ENCODE measurements at places on chromosomes 2 and 18.

GRCh38 chr2:189521699-189522434 is 58.7 kb downstream of the SLC40A1 start:
- no peak for DNase-seq

DNA sequence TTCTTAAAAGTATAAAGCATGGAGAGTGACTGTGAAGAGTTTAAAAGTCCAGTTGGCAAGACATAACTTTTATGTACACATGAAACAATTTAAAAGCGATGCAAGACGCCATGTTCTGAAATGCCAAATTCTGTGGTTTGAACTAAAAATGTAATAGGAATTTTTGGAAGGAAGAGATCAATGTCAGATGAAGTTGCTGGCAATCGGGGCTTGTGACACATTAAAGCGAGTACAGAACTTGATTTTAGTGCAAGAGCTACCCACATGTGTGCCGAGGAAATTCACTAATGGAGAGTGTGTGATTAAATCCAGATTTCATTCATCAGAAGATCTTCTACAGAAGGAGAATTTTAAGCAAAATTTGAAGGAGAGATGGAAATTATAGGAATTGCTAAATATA is 220.2 kb upstream of the CCDC68 start:
- no peak for DNase-seq

DNA sequence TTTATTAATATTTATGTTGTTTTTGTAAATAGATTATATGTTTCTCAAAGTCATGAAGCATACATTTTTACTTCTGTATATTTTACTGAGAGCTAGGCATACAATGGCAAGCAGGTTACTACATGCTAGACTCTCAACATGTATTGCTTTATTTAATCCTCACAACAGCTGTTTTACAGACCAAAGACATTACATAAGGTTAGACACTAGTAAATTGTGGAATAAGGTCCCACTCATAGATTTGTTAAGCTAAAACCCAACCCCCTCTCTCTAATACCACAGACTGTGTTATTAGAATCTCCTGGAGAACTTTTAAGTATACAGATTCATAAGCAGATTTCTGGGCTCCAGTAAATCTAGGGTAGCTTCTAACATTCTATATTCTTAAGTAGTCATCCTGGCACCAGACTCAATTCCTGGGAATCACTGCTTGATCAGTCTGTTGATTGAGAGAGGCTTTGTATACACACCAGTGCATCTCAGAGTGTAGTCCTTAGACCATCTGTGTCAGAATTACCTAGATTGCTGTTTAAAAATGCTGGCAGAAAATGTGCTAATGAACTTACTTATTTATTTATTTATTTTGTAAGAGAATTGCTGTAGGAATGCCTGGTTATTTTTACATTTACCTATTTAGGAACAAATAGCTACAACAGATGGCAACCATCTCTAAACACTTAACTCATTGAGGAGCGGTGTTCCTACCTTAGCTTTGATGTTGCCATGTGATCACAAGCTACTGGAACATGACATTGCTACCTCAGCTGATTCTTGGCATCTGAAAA is 153.5 kb upstream of the CAVIN2 start:
- no peak for DNase-seq

DNA sequence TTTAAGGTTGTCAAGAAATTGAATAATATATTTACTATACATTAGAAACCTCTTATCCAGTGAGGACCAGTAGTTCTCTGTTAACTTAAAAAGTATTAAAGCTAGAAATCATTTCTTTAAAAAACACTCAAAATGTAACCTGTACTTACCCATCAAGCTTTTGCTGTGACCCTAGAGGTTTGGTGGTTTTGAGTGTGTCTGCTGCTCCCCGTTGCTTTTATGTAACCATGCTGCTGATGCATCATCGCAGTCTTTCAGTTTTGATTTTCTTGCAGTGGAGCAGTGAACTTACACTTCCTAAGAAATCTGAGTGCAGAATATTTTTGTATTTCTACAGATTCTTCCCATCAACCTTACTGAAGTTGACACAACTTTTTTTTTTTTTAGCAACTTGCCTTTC is 34.2 kb downstream of the MRPS9 start:
- no peak for DNase-seq

- no peak for DNase-seq
Measured at GRCh38 chr2:14901737-14902136, 269.2 kb downstream of the LRATD1 start.

DNA sequence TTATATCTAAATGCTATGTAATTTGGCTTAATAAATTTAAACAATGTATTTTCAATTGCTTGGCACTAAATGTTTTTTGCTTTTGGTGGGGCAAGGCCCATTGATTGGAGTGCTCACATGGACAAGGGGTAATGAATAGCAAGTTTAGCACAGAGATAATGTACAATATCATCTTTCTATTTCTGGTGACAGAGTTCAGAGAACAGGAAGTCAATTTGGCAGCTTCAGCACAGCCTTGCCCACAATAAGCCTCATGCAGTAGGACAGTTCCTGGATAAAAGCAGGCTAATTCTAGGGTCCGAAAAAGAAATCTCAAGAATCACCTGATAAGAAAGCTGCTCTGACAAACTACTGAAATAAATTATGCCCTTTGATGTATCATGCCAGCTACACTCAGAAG is 443.9 kb upstream of the FSHR start:
- no peak for DNase-seq

DNA sequence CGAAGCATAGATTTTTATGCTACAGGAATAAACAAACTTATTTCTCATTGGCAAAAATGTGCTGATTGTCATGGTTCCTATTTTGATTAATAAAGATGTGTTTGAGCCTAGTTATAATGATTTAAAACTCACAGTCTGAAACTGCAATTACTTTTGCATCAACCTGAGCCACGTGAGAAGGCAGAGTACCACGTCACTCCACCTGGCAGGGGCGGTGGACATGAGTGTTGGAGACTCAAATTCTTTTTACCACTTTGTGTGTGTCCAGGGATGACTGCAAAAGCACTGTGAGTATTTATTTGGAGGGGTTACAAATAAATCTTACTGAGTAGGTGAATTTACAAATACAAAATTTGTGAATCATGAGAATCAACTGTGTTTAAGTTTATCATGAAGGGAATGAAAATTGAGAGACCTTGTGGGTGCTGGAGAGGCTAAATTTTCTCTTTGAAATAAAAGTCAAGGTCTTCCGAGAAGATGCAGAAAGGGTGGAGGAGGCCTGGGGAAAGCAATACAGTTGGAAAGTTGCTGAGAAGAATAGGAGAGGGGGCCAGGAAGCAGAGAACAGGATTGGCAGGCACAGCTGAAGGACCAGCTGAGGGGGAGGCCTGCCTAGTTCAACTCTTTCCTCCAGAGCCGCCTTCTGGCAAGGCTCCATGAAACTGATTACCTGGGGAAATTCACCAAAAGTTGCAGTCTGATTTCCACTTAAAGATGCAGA is 316.4 kb downstream of the MYCN start:
- no peak for DNase-seq

DNA sequence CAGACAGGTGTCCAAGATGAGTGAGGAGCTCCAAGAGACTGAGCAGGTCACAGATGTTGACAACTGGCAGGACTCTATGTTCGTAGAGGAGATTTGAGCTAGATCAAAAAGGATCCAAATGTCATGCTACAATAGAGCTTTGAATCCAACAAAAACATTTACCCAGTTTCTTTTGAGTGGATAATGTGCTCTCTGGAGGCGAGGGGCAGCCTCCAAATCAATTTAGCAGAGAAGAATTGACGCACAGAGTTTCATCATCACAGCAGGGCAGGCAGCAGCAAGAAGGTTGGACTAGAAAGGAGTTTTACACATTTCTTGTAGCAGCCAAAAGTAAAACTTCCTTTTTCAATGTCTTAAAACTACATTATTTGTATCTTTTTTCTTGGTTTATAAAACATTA is 653.0 kb downstream of the RNF144A start:
- DNase-seq, result no peak

GRCh38 chr18:3966642-3967358 is 488.3 kb downstream of the DLGAP1 start:
- DNase-seq, result peak; percentile 55

DNA sequence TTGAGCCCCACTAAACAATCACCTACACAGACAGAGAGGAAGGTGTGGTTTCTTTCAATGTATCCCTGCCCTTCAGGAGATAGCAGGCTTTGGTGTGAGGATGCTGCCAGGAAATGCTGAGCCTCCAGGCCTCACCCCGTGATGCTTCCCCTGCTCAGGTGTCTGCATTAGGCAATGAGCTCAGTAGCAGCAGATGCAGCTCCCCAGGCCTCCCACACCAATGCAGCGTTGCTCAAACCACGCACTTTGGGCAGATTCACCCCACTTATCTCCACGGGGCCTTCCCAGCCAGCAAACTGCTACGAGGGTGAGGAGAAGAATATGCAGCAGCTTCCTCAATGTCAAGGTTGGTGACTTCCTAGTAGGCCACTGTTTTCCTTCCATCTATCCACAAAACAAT is 229.3 kb upstream of the PXDN start:
- no peak for DNase-seq

DNA sequence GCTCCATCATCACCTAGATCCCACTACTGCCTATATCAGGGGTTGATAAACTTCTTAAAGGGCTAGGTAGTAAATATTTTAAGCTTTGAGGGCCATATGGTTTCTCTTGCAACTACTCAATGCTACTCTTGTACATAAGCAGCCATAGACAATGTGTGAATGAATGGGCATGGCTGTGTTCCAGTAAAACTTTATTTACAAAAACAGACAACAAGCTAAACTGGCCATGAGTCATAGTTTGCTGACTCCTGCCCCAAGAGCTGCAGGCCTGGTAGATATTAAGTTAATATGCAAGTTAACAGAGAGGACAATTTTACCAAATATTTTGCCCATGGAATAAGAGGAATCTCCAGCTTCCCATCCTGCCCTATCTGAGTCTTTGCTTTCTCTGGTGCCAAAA is 29.8 kb upstream of the MYO3B start:
- no peak for DNase-seq

DNA sequence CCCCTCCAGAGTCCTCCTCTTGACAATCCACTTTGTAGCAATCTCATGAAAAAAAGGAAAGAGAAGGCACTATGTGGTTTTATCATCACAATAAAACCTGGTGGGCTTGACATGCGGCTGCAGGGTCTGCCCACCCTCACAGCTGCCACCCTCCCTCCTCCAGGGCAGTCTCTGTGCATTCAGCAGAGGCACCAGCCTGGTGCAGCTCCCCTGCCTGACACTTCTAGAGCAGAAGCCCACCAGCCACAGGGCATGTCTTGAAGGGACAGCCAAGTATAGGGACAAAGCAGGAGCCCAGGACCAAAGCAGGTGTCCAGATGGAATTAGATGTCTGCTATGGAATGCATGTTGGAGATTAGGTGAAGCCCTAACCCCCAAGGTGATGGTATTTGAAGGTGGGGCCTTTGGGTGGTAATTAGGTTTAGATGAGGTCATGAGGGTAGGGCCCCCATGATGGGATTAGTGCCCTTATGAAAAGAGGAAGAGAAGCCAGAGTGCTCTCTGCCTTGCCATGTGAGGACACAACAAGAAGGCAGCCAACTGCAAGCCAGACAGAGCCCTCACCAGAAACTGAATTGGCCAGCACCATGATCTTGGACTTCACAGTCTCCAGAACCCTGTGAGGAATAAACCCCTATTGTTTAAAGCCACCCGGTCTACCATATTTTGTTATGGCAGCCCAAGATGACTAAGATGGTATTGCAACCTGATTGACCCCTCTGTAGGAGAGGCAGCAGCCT is 86.9 kb downstream of the MCFD2 start:
- no peak for DNase-seq

GRCh38 chr2:31110998-31111397 is 27.2 kb downstream of the GALNT14 start:
- DNase-seq, result no peak

DNA sequence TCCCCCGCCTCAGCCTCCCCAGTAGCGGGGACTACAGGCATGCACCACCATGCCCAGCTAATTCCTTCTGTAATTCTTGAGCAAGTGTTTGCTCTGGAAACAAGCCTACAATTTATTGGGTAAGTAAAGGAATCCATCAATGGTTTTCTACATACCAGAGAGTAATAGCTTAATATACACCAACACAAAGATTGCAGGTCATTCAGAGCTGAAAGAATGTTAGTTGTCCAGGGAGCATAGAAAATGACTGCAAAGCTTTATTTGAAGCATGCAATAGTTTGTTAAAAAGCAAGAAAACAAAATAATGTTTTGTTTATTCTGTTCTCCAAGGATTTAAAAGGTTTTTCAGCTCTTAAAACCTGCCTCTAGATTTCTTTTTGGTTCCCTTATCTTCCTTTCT is 5.6 kb downstream of the IDH1 start:
- DNase-seq, result no peak

- no peak for DNase-seq
Measured at GRCh38 chr2:157327200-157327599, 1.6 kb upstream of the ERMN start.

- no peak for DNase-seq
Measured at GRCh38 chr2:152415231-152415642, 80.3 kb downstream of the FMNL2 start.

GRCh38 chr2:175111200-175111657 is 56.8 kb downstream of the ATF2 start:
- no peak for DNase-seq

DNA sequence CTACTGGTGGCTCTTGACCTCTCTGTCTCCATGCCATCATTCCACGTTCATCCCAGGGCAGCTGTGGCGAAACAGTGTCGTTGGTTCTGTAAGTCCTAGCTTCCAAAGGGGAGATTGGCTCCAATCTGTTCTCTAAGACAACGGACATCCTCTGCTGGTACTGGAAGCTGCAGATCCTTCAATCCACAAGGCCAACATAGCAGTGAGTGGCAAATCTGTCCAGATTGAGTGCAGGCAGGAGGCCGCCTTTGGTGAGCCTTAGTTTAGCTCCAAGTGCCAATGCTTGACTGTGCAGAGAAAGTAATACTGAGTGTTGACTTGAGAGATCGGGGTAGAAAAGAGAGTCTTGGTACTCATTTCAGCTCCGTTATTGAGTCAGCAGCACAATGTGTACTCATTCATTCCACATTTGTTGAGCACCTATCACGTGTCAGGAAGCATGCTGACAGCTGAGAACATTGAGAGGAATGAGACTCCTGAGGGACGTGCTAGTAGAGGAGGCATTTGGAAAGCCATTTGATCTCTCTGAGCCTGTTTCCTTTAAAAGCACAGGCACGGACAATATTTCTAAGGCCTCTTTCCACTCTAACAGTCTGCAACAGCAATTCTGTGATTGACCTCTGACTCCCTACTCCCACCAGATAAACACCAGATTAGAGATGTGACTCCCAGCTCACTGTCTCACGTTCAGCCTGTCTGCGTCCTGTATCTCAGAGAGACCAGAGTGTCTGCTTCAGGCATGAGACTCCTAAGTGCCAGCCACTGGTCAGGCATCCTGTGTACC is 306.0 kb downstream of the CLIP4 start:
- DNase-seq, result no peak
